Midbrain (tissue), 1 donor: ENCODE measurements at places on chromosomes 2 and 18.

GRCh38 chr18:32391126-32391525 lies 79.6 kb downstream of the GAREM1 start:
- DNase-seq, result peak; percentile 47

DNA sequence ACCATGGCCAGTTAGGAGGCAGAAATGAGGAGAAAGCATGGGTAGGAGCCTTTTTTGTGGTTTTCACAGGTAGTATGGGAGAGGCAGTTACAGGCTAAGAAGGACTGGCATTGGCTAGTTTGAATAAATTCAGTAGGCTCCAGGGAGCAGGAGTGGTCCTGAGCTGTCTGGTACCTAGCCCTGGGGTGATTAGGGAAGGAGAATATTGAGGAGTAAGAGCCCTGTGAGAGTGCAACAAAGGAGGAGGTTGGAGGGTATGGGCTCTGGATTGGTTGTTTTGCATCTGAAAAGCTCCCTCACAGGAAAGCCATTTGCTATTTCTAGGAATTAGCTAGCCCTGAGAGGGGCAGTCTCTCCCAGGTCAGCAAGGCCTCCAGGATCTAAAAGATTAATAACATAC lies 13.3 kb upstream of the TCF7L1 start:
- no peak for DNase-seq

GRCh38 chr2:188577231-188577630 lies 285.6 kb downstream of the GULP1 start:
- DNase-seq, result no peak

DNA sequence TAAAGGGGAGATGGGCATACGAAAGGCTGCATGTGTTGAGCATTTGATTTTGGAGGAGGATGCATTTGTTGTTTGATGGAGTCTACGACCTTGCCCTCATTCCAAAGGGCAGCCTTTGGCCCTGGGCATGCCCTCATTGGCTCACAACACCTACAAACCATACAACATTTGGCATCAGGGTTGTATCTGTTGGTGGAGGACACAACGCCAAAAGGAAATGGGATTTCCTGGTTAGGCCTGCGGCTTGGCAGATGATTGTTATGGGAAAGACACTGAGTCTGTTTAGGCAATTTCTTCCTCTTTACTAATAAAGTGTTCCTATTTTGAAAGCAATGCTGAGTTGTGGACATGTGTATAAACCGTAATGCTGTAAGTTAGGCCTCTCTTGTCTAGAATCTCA lies 246.9 kb downstream of the LDLRAD4 start:
- no peak for DNase-seq

DNA sequence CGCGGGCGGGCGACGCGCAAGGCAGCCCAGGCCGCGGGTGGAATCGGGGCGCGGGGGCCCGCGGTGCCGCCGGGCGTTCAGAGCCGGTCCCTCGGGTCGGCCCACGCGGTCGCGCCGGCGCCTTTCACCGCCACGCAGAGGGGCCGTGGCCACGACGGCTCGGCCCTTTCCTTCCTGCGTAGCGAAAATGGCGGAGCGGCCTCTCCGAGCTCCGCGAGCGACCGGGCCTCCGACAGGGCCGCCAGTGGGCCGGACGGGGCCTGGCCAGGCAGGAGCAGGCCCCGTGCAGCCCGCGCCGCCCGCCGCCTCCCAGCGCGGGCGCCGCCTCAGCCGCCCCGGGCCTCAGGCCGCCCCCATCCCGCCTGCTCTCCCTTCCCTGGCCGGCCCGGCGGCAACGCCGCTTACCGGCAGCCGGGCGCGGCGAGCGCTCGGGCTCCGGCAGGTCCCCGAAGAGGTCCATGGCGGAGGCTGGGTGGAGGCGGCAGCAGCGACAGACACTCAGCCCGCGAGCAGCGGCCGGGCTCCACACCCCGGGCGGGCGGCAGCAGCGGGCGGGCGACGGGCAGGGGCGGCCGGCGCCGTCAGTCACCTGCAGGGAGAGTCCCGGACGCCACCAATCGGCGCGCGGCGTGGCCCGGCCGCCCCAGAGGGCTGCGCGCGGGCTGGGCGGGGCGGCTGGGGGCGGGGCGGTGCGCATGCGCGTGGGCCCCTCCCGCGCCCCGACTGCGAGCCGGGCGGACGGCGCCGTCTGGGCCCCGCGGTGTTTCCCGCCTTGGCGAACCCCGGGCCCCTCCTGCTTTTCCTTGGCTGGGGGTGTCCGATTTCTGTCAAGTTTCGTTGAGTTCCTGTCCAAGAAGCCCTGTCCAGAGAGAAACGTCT lies at the start of gene ILKAP:
Gene ILKAP (minus strand): TSS at position 602 of the 879 bp plus-strand sequence. CDS start 142 bp downstream, at position 460.
- DNase-seq, result peak; percentile 85

GRCh38 chr2:140882671-140883620 lies 1247.9 kb downstream of the LRP1B start:
- no peak for DNase-seq

DNA sequence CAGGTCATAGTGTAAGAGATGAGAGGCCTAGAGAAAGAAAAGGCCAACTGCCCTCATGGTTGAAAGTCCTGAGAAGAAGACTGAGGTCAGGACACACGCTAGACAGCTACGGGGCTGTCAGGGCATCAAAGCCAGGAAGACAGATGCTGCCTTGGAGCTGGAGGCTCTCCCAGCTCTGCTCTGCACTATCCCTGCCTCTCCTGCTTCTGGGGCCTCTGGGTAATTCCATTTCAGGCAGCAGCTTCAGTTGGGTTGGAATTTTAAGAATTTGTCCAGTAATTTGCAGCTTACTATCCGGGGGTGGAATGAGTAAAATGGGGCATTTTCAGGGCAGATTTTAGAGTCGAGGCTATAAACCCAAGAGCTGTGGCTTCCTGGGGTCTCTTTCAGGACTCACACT lies 76.2 kb upstream of the CTAGE1 start:
- no peak for DNase-seq

- DNase-seq, result no peak
Measured at GRCh38 chr18:28045880-28046279, 131.1 kb downstream of the CDH2 start.

GRCh38 chr2:48346124-48346536 lies 183.8 kb upstream of the STON1 start:
- DNase-seq, result peak; percentile 63

DNA sequence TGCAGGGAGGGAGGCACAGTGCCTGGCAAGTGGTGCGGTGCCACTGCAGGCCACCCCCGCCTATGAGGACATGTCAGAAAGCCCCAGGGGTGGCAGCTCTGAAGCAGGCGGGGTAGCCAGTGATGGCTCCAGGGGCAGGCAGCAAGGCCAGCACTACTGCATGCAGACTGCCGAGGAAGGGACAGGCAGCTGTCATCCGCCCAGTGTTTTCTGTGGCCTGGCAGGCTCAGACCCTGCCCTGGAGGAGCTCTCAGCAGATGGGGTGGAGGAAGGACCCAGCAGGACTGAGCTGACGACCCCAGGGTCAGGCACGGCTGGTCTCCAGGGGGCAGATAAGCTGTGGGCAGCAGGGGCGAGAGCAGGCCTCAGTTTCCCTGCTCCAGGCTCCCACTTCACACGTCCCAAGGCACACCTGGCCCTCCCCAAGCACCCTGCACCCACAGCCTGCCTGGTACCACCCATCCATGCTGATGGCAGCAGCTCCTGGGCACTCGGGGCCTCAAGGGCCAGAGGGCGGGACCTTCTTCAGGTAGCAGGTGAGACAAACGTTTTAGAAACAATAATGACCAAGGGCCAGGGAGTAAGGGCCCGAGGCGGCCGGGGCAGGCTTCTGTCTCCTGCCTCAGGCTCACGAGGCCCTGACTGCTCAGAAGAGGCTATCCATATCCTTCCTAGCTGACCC lies 48.5 kb downstream of the HS6ST1 start:
- no peak for DNase-seq

GRCh38 chr2:54360055-54360792 lies 95.9 kb upstream of the SPTBN1 start:
- DNase-seq, result no peak

- DNase-seq, result no peak
Measured at GRCh38 chr2:237670641-237671040, 43.3 kb downstream of the LRRFIP1 start.

GRCh38 chr18:79544386-79544963 lies 135.1 kb upstream of the CTDP1 start:
- DNase-seq, result no peak

GRCh38 chr2:15059870-15060512 lies 427.5 kb downstream of the LRATD1 start:
- DNase-seq, result no peak

DNA sequence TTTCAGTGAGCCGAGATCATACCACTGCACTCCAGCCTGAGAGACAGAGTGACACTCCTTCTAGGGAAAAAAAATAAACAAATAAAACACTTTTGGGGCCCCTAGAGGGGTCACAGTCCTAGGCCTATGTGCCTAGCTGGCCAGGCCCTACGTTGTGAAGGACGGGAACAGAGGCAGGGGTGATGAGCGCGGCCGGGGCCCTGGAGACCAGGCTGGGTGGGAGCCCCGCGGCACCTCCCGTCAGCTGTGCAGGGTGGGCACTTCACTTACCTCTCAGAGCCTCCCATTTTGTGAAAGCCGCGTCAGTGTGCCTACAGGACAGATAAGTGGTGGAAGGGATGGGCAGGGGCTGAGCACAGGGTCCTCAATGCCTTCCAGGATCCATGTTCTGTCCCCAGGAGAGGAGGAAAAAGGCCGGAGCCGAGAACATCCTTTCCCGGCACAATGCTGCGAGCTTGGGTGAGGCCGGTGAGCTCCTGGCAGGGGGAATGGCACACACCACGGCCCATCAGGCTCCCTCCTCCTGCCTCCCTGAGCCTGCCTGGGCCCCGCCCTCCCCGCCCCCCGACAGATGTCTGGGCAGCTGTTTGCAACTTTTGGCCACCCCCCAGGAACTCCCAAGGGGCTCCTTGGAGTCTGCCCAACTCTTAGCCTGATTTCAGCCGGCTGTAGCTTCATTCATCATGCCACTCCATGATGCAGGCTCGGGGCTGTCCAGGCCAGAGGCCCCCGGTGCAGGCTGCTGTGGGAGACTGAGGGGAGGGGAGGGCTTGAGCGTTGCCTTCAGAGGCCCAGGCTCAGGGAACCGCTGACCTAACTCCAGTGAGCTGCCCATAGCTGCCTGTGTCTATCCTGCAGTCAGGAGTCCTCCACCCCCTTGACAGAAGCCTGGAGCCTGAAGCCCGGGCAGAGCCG lies 196.5 kb downstream of the TFCP2L1 start:
- DNase-seq, result no peak

DNA sequence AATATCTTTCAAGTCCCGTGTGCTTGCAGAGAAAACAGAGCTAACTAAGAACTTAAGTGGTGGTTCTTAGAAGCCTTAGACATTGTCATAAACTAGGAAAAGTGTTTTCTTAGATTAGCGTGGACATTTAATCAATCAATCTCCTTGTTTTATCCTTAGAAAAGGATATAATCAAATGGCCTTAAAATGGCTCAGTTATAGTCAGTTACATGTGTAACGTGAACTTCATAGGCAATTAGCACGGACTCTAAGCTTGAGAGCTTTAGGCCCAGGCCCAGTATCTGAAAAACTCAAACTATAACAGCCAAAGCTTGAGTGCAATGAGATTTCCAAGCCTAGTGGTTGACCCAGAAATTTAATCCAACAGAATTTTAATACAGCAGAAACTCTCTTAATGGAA lies 43.5 kb upstream of the SP3 start:
- no peak for DNase-seq

- DNase-seq, result no peak
Measured at GRCh38 chr2:19127616-19128015, 230.8 kb downstream of the OSR1 start.

GRCh38 chr18:69737851-69738250 lies 209.8 kb downstream of the CD226 start:
- no peak for DNase-seq

DNA sequence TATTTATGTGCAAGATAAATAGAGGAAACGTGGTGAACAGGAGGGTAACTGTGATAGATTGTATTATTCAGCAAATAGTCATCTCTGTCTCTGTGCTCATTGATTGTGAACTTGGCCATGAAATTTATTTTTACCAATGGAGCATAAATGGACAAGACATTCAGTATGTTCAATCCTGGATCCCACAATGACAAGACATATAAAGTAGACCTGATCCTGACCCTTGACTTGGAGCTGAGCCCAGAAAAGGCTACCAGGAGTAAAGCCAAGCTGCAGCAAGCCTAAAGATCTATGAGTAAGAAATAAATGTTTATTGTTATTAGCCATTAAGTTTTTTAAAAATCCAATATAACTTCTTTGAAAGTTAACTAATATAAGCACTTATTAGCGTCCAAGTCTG lies 531.2 kb downstream of the PIK3C3 start:
- no peak for DNase-seq

DNA sequence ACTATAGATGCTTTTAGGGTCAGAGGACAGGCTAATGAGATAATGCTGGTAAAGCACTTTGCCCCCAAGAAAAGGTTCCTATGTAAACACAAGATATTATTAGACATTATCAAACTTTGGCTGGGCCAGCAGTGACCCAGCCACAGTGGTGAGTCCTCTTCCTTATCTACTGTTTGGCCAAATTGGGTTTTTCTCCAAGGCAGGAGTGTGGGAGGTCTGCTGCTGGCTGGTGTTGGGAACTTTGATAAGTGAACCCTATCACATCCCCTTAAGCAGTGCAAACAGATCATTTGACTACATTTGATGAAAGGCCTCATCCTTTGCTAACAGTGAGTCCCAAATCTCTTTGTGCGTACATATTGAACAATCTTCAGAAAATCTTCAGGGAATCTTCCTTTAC lies 16.2 kb downstream of the FZD7 start:
- DNase-seq, result no peak

GRCh38 chr18:79399275-79400081 lies 3.7 kb downstream of the NFATC1 start:
- DNase-seq, result no peak

DNA sequence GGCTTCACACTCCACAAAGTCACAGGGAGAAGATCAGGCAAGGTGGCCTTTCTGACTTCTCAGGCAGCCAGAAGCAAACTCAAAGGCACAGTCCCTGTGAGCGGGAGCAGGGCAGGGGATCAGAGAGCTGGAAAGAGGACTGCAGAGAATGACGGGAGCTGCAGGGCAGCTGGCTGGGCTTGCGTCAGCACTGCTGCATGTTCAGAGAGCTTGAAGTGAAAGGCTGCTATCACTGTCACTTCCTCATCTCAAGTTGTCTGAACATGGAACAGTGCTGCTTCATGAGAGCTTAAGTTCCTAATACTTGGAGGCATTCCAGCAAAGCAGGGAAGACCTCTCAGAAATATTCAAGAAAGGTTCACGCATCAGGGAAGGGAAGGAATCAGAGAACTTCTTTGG lies 20.4 kb downstream of the TGFBRAP1 start:
- peak; percentile 32 for DNase-seq

GRCh38 chr2:158539176-158540005 lies 82.6 kb downstream of the PKP4 start:
- no peak for DNase-seq

DNA sequence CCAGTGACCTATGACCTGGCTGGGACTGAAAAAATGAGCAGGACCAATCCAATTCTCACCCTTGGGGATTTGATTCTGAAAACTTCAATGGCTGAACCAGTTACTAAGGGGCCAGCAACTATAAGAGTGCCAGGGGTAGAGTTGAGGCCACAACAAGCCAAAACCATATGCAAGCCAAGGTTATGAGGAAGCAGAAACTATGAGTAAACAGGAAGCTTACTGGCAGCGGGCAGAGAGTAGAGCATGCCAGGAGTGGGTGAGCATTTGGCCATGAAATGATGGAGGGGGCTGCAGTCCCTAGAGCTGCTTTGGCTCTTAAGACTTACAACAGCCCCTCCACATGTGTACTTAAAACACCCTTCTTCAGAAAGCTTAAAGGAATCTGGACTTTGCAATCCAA lies 82.4 kb downstream of the RBMS1 start:
- DNase-seq, result no peak
